MCF 10A (cell line): ENCODE measurements at places on chromosomes 12 and 14. TPM values are rescaled to one million over a fixed set of nuclear protein-coding genes. Genes with fewer than 3 reads are reported as not detected.

The MYF5 gene
- total RNA-seq, result not detected in 2 replicates

The CERS5 gene
- total RNA-seq, result 56.8 and 58.1 TPM in 2 replicates

The STYK1 gene
- 0.14 and 0.56 TPM in 2 replicates for total RNA-seq

GRCh38 chr12:93587611-93588010 is 15.1 kb downstream of the SOCS2 start:
- no peak for DNase-seq

GRCh38 chr12:106917503-106917902 is 38.2 kb upstream of the TMEM263 start:
- DNase-seq, result no peak

The DYRK4 gene
- total RNA-seq, result 77.9 and 87.1 TPM in 2 replicates

The YBX3 gene
- 545 and 577 TPM in 2 replicates for total RNA-seq

GRCh38 chr12:88918161-88918560 is 337.9 kb upstream of the KITLG start:
- no peak for DNase-seq

DNA sequence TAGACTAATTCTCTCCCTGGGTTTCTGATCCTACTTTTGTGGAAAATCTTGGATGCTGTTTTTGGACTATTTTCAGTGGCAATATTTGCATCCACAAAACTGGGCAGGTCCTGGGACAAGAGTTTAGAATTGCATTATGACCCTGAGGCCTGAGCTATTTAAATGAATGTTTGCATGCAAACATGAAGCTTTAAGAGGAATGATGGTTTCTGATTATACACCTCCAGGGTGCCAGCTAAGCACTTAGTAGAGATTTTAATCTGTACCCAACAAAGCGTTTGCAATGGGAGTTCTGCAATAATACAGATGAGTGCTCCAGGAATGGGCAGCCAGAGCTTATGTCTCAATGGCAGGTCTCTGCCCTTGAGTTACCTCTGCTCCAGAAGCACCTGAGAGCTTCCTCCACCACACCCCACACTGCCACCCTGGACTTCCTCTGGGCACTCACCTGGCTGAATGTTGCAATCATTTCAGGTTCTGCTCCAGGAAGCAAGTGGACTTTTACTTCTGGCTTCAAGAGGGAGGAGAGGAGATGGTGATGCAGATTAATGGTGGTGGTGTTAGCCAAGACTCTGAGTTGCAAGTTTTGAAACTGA is 6.0 kb upstream of the SPTLC2 start:
- peak; percentile 43 for DNase-seq

- no peak for DNase-seq
Measured at GRCh38 chr14:100788942-100789341, 37.0 kb upstream of the MEG3 start.

The PTPRB gene
- total RNA-seq, result 0.69 and 0.82 TPM in 2 replicates

- DNase-seq, result no peak
Measured at GRCh38 chr12:40001406-40001805, 104.5 kb downstream of the SLC2A13 start.
